ENCODE measurements at places on chromosomes 6 and 20.
A peak's percentile ranks its signal among the peaks of the same experiment; 100 is the strongest.

DNA sequence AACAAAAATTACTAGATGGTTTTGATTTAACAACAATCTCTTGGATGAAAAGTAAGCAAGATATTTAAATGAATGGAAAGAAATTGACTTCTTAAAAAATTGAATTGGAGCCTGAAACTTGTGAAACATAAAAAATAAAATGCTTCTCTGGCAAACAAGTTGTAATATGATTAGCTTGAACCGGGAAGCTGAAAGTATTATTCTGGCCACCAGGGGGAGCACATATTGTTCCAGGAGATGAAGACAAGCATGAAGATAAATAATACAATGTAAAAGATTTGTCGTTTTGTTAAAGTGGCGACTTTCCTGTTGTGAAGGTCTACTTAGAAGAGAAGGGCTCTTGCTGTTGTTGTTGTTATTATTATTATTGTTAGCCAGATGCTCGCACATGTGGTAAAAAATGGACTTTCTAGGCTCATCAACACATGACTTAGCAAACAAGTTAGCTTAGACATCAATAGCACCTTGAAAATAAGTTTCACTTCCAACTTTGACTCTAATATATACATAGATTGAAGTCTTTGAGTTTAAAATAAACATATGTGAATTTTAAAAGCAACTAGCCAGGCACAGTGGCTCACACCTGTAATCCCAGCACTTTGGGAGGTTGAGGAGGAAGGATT, 14.2 kb downstream of the PAX1 start:
- peak; percentile 8 for DNase-seq

GRCh38 chr6:44642870-44643522, 255.5 kb downstream of the CDC5L start:
- DNase-seq: no peak

- no peak for DNase-seq
Measured at GRCh38 chr20:47295129-47295813, 61.2 kb downstream of the ZMYND8 start.

DNA sequence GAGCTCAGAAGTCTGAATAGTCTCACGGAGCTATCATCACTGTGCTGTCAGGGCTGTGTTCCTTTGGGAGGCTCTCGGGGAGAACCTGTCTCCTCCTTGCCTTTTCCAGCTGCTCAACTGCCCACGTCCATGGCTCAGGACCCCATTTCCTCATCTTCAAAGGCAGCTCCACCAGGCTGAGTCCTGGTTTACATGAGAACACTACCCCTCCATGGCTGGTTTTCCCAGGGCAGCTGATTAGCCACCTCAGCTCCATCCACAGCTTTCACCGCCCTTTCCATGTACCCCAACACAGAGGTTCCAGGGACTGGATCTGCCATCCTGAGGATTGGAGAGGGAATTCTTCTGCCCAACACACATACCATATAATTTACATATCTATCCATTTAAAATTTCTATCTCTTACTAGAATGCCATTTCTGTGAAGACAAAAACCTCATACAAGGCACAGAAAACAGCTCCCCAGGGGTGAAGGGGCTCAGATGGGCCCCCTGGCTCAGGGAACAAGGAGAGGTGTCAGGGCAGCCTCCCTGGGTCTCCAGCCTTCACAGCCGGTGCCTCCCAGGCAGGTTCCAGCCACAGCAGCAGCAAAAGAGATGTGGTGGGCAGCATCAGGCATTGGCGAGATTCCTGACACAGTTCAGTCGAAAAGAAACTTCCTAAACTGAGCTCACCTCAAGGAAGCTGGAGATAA, 2.2 kb upstream of the RAET1E start:
- no peak for DNase-seq

DNA sequence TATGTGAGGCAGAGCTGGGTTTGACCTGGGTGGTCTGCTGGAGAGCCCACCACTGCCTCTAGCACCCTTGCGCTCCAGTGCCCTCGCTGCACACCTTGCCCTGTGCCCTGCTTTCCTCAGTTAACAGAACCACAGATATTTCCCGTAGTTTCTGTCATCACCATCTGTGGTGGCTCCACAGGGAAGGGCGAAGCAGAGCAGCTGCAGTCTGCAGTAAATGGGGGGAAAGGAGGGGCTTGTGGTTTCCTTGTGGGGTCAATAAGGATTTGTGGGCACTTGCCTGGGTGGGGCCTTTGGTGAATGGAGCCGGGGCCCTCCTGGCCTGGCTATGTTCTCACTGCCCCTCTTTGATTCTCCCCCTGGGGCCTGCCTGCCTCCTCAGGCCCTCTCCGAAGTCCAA, 21.2 kb upstream of the CCDC167 start:
- no peak for DNase-seq

DNA sequence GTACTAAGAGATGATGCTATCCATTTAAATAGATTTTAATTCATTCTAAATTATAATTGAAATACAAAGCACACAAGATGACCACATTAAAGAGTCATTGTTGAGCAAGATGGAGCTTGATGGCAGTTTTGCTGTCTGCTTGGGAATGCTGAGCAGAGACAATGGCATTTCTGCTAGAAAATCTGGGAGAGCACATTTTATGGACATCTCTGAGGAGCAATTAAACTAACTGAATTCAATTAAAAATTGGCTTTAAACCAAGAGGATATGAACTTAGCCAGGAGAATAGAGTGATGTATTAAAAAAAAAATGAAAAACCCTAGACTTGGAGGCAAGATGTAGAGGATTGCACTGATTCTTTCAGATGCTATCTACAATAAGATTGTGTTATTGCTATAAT, 19.1 kb upstream of the ADGRB3 start:
- no peak for DNase-seq

DNA sequence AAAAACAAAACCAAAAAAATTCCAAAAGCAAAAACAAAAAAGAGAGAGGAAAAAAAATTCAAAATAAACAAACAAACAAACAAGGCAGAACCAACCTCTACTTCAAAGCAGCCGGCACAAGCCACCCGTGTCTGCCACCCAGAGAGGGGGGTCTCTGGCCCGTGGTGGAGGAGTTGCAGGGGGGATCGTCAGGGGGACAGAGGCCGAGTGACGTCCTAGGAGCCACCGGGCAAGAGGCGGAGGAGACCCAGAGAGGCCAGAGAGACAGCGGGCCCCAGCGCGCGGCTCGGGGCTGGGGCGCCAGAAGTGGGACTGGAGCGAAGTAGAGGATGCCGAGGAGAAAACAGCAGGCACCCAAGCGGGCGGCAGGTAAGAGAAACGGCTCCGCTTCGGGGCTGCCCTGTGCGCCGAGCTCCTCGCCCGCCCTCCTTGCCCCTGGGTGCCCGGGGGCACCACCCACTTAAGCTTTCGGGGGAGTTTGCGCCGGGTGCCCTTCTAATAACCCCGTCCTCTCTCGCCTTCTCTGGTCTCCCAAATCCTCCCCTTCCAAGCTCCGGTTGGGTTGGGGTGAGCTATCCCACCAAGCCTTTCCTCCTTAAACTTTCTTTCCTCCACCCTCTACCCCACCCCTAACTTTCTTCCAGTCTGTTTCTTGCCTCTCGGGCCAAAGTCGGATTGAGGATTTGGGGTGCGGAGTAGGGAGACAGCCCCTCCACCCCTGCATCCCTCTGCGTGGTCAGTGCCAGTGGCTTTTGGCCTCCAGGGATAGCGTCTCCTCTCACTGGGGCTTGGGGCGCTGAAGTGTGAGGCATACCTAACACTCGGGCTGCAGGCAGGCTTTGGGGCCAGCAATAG, 1.0 kb downstream of the TSHZ2 start:
- DNase-seq: no peak

- DNase-seq: no peak
Measured at GRCh38 chr6:73030257-73030656, 195.0 kb downstream of the KHDC1L start.

- DNase-seq: no peak
Measured at GRCh38 chr6:127178746-127179145, 60.3 kb downstream of the RSPO3 start.

GRCh38 chr6:110357298-110357663, 868 bp downstream of the METTL24 start:
- no peak for DNase-seq

- no peak for DNase-seq
Measured at GRCh38 chr6:38080360-38080759, 260.8 kb downstream of the ZFAND3 start.

GRCh38 chr6:116017546-116018295, 43.0 kb downstream of the FRK start:
- no peak for DNase-seq

DNA sequence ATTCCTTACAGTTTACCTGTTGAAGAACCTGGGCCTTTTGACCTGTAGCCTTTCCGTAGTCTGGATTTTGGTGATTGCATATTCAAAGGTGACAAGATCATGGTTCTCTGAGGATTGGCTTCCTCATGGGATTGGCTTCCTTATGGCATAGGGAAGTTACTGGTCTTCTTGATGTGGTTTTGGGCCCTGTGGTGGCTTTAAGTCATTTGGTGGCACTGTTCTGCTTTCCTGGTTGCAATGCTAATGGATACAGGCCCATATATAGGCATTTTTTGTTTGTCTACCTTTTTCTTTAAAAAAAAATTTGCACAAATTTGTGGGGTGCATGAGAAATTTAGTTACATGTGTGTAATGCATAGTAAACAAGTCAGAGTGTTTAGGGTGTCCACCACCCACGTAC, 185.7 kb downstream of the CDKAL1 start:
- no peak for DNase-seq

- DNase-seq: no peak
Measured at GRCh38 chr20:57999465-58000111, 228.9 kb downstream of the ANKRD60 start.

GRCh38 chr6:111763381-111763780, 109.9 kb downstream of the FYN start:
- no peak for DNase-seq

DNA sequence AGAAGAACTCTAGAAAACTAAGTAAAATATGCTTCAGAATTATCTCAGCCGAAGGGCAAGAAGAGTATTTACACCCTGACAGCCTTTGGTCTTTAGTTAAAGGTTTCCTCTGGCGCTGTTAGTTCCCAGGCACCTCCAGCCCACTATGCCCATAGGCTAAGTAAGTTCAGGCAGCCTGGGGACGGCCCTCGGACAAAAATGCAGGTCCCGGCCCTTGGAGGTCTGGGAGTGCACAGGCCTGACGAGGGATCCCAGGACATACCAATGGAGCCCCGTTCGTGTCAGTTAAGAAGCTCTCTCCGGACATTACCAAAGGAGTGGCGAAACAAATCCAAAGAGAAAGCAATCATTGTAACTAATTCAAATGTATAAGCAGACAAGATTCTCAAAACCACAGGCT, 311.8 kb downstream of the CD83 start:
- no peak for DNase-seq

DNA sequence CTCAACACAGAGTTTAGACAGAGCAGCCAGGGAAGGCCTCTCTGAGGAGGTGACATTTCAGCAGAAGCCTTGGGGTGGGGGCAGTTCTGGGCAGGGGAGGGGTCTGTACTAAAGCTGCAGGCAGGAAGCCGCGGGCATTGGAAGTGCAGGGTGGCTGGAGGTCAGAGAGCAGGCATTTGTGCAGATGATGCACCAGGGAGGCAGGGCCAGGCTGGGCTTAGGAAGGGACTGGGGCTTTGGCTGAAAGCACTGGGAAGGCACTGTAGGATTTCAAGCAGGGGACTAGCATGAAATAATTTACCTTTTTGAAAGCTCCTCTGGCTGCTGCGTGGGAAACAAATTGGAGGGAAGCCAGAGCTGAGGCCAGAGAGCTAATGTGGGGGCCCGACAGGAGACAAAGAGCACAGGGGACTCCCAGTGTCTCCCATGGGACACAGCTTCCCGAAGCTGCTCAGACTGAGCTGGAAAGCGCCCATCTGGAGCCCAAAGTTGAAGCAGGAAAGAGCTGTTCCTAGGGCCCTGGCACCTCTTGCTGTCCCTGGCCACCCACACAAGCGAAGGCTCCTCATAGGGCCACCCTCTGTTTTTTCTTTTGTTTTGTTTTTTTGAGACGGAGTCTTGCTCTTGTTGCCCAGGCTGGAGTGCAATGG, 19.3 kb downstream of the ADA start:
- no peak for DNase-seq

GRCh38 chr6:145548933-145549648, 186.2 kb downstream of the EPM2A start:
- DNase-seq: no peak

DNA sequence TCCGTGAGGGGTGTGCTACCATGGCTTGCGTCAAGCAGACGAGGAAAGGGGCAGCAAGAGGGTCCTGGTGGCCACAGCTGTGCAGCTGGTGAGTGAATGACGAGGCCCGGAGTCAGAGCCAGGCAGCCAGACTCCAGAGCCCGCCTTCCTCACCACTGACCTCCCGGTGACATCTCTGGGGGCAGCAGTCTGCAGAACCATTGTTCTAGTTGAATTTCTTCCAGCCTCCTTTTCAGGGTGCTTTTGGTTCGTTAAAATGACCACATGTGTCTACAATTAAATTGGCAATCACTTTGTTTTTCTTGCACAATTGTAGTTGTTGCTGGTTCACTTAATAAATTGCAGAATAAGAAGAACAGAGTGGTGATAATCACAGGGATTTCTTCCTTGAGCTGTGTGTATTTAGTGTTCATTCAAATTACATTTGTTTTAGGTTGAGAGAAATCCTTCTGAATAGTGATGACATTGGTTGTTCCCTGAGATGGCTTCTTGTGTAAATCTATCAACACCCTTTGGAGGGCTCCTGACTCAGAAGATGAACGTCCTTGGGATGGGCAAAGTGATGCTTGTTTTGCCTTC, 96.4 kb downstream of the TULP4 start:
- no peak for DNase-seq

- no peak for DNase-seq
Measured at GRCh38 chr6:145086197-145086596, 649.1 kb downstream of the EPM2A start.

GRCh38 chr6:159279790-159280277, 110.6 kb downstream of the FNDC1 start:
- DNase-seq: no peak

- DNase-seq: no peak
Measured at GRCh38 chr6:125099211-125100073, 54.1 kb upstream of the TPD52L1 start.

- DNase-seq: no peak
Measured at GRCh38 chr6:150298030-150298380, 70.8 kb upstream of the IYD start.

DNA sequence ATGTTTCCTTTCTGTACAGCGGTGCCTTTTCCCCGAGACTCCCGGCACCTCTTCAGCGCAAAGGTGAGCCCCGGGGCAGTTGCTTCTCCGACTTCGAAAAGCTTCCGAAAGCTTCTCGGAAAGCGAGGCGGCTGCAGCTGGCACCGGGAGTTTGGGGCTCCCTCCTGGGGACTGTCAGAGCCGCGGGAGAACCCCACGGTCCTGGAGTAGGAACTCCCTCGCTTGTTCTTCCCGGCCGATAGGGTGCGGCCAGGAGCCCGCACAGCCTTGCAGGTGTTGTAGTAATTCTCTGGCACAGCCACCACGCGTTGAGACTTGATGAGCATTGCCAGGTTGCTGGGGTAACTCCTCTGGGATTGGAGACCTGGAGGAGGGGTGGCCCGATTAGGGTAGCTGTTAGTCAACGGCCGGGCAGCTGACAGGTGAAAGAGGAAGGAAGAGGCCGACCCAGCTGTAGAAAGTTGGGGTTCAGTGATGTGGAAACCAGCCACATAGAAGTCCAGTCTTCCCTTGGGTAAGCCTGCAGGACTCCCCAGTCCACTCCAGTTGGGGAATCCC, 721 bp downstream of the KDM1B start:
- no peak for DNase-seq

GRCh38 chr20:33518071-33518470, 28.2 kb downstream of the CBFA2T2 start:
- DNase-seq: no peak

- no peak for DNase-seq
Measured at GRCh38 chr6:110285306-110286060, 72.7 kb downstream of the METTL24 start.

GRCh38 chr6:96391776-96392360, 129.7 kb upstream of the UFL1 start:
- DNase-seq: no peak

- DNase-seq: no peak
Measured at GRCh38 chr6:24666097-24666640, 530 bp downstream of the TDP2 start.

Measured in SIG-M5 (cell line).